ENCODE measurements at places on chromosomes 11 and 22.

DNA sequence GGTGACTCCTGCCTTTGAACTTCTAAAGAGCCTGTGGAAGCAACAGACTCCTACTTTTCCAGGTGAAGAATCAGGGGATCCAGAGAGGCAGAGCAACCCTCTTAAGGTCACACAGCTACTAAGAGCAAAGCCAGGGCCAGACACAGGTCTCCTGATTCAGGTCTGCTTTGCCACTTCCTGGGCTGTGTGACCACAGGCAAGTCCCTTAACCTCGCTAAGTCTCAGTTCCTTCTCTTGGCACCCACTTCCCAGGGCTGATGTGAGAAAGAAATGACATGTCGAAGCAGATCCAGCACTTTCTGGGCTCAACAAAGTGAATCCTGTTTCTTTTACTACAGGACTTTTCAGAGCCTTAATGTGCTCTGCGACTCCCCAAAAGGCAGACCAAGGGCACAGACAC lies 30.2 kb downstream of the UQCR10 start:
- no peak for DNase-seq

GRCh38 chr11:82890936-82891335 lies 9.3 kb downstream of the PRCP start:
- DNase-seq: no peak

DNA sequence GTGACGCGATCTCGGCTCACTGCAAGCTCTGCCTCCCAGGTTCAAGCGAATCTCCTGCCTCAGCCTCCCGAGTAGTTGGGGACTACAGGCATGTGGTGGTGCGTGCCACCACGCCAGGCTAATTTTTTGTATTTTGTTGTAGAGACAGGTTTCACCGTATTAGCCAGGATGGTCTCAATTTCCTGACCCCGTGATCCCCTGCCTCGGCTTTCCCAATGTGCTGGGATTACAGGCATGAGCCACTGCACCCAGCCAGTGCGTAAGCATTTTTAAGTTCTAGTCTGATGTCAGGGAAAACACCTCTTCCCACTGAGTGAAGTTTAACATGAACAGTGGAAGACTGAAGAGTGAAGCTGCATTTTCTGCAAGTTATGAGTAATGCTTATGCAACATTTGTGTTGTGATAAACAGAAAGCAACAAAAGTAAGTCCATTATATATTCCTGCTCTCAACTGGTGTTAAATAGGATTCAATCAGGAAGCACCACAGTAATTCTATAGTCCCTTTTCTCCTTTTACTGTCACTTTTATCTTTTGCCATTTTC lies 1219.8 kb upstream of the RAG2 start:
- DNase-seq: no peak

- DNase-seq: no peak
Observed at GRCh38 chr11:2892967-2893528, 7.5 kb upstream of the CDKN1C start.

GRCh38 chr22:48180631-48181030 lies 1418.2 kb downstream of the TBC1D22A start:
- no peak for DNase-seq

GRCh38 chr11:130431801-130432200 lies 3.4 kb upstream of the ADAMTS8 start:
- DNase-seq: no peak
